Articular chondrocyte of knee joint (primary cell): ENCODE measurements at places on chromosomes 4 and X. TPM values are rescaled to one million over a fixed set of nuclear protein-coding genes. Genes with fewer than 3 reads are reported as not detected.

The MAMLD1 gene
- 6.0 and 8.9 TPM in 2 replicates for total RNA-seq

The HS3ST1 gene
- total RNA-seq = 0.22 and 0.52 TPM in 2 replicates

The IQSEC2 gene
- 13.6 and 14.8 TPM in 2 replicates for total RNA-seq

The ZRSR2 gene
- total RNA-seq = 4.1 TPM in 2 replicates

The CSAG3 gene
- not detected in 2 replicates for total RNA-seq

The SLC25A53 gene
- total RNA-seq = 7.1 and 12.3 TPM in 2 replicates

The TMEM156 gene
- not detected in 2 replicates for total RNA-seq

The F9 gene
- not detected in 2 replicates for total RNA-seq

The HHIP gene
- 0.52 and 2.5 TPM in 2 replicates for total RNA-seq

The GPM6B gene
- 3.5 and 10.3 TPM in 2 replicates for total RNA-seq

The FGFRL1 gene
- total RNA-seq = 58.7 and 68.5 TPM in 2 replicates

The MAGIX gene
- total RNA-seq = 2.8 and 3.1 TPM in 2 replicates

The CENPU gene
- total RNA-seq = 13.3 and 15.7 TPM in 2 replicates

The ITIH6 gene
- total RNA-seq = under 0.01 TPM in 2 replicates
